T-cell (primary cell): ENCODE measurements at places on chromosomes 4 and X. TPM values are rescaled to one million over a fixed set of nuclear protein-coding genes. Genes with fewer than 3 reads are reported as not detected.

Gene DMD
- 0.93 TPM for total RNA-seq

Gene SH3RF1
- total RNA-seq: 0.23 TPM

Gene ADH7
- total RNA-seq: not detected

Gene EFHC2
- 1.1 TPM for total RNA-seq

Gene AADAT
- total RNA-seq: not detected

Gene SUPT20HL1
- total RNA-seq: not detected

Gene SPANXA2
- not detected for total RNA-seq

Gene ZFP42
- total RNA-seq: not detected

Gene CNKSR2
- total RNA-seq: 16.4 TPM

Gene CCSER1
- 0.98 TPM for total RNA-seq

Gene GATA1
- total RNA-seq: 0.64 TPM

Gene FAM9C
- total RNA-seq: not detected

Gene DUSP9
- 0.13 TPM for total RNA-seq

Gene BTK
- total RNA-seq: 3.1 TPM

Gene MAGEA1
- total RNA-seq: not detected

Gene S100P
- not detected for total RNA-seq

Gene SPINK2
- 2.0 TPM for total RNA-seq

Gene PCDH19
- total RNA-seq: not detected

Gene PABPC1L2B
- total RNA-seq: not detected

Gene BANK1
- 2.5 TPM for total RNA-seq

Gene SSX2
- total RNA-seq: not detected

Gene ABCG2
- total RNA-seq: 0.49 TPM

Gene ADGRL3
- total RNA-seq: not detected

Gene ARX
- not detected for total RNA-seq

Gene GAGE1
- not detected for total RNA-seq

Gene EXOC1L
- not detected for total RNA-seq

Gene PWWP3B
- total RNA-seq: not detected

Gene SPP1
- total RNA-seq: not detected

Gene PABPC1L2A
- total RNA-seq: not detected
